Right cardiac atrium (tissue), 5 donors: ENCODE measurements at places on chromosomes 12 and 14. TPM values are rescaled to one million over a fixed set of nuclear protein-coding genes. Genes with fewer than 3 reads are reported as not detected.

The TPCN1 gene
- 96.1 TPM for total RNA-seq

The SPRYD3 gene
- 51.0 TPM for total RNA-seq

DNA sequence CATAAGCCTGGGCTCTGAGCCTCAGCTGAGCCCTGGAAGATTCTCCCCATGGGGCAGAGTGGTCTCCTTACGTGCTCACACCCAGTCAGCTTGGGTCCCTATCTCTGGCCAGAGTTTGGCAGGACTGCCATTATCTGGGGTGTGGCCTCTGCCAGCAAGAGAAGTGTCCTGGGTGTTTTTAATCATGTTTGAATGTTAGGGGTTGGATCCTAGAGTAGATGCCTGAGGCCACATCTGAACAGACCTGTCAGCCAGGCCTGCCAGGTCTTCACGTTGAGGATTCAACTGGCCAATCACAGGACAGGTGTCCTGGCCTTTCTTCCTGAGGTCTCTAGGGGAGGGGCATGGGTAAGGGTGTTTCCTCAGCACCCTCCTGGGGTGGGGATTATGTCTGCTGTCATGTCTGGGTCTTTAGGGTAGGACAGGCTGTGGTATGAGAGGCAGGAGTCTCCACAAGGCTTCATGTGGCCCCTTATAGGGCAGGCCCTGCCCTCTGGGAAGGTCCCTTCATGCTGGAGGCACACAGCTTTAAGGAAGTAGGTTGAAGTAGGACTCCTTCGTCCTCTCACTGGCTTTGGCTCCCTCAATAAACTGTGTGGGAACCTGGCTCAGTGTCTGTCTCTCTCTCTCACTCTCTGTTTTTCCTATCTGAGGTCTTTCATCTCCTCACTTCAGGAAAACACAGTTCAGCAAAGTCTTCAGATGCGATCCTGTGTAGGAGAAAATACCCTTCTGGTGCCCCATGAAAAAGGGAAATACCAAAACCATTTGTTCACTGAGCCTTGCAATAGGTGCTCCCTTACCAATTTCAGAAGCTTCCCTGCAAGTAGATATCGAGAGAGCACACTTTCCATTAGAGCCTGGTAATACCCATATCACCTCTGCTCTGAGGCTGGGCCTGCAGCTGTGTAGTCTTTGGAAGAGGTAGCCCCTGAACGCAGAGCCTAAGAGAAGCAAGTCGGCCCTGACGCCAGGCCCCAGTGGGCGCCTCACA, 6.7 kb upstream of the FITM1 start:
- DNase-seq = no peak

DNA sequence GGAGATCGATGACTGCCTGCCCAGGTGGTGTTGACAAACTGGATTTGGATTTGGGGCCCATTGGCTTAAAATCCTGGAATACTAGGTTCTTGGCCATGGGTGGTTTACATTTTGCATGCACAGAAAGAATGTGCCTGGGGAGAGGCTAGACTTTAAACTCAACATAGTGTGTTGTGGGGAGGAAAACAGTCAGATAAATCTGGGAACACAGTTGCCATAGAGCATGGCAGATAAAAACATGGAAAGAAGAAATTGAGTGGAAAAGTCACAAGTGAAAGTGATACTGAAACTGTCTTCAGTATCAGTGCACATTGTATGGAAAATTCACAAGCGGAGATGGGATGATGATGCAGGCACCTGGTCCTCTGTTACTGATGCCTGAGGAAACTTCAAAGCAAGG, 95.2 kb downstream of the SSPN start:
- no peak for DNase-seq

DNA sequence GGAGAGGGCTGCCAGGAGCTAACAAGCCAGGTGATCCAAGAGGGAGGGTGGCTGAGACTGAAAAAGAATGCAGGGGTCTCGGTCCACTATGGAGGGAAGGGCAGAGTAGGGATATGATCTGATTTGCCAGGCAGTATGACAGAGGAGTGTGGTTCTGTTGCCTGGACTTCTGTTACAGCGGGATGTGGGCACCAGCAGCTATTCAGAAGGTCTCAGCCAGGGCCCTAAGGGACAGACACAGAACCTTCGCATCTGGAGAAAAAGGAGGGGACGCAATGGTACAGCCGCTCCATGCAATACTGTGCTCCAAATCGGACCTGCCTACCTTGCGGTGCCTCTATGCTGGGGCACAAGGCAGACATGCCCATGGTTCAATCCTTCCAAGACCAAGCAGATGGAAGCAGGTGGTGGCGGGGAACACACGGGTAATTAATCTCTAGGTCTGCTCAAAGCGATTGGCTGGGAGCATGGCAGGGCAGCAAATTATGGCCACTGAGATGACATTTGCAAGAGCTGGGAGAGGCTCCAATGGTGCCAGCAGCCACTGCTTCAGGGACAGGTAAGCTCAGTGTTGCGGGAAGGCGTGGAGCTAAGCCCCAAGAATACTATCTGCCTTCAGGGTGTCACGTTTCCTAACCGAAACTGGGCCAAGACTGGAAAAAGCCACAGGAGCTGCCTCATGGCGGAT, 185.5 kb downstream of the FOXN3 start:
- no peak for DNase-seq

DNA sequence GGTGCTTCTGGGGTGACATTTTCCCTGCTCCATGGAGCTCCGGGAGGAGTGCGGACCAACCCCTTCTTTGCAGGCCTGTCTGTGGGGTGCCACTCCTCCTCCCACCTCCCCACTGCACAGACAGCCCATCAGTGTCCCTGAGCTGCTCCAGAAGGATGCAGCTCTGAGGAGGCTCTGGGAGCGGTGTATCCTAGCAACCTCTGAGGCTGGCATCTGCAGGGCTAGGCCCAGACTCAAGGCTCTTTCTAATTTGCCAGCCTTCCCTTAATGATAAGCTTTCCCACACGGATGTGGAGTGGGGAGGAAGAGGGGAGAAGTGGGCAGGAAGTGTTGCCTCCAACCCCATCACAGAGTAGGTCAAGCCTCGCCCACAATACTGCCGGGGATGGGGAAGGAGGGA, 59.7 kb downstream of the CALM1 start:
- no peak for DNase-seq
